ENCODE measurements at places on chromosomes 12 and 14.
A peak's percentile ranks its signal among the peaks of the same experiment; 100 is the strongest.

- no peak for DNase-seq
Observed at GRCh38 chr14:59363531-59364226, 101.5 kb downstream of the GPR135 start.

- peak; percentile 24 for DNase-seq
Observed at GRCh38 chr12:120466560-120467315, 2.8 kb downstream of the SRSF9 start.

DNA sequence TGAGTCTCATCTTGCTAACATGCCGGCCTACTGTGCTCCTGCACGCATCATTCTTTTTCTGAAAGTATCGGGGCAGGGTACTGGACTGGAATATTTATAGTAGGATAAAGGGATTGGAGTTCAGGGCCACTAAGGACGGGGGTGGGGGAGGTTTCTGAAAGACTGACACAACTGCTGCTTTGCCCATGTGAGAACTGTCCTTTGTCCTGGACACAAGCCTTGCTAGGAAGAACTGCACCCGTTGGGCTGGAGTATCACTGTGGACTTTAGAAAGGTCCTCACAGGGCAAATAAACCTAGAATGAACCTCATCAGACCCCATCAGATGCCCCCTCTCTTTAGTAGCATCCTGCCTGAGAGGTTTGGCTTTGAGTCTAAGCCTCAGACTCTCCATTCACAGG lies 87.6 kb downstream of the PRMT8 start:
- DNase-seq, result no peak

DNA sequence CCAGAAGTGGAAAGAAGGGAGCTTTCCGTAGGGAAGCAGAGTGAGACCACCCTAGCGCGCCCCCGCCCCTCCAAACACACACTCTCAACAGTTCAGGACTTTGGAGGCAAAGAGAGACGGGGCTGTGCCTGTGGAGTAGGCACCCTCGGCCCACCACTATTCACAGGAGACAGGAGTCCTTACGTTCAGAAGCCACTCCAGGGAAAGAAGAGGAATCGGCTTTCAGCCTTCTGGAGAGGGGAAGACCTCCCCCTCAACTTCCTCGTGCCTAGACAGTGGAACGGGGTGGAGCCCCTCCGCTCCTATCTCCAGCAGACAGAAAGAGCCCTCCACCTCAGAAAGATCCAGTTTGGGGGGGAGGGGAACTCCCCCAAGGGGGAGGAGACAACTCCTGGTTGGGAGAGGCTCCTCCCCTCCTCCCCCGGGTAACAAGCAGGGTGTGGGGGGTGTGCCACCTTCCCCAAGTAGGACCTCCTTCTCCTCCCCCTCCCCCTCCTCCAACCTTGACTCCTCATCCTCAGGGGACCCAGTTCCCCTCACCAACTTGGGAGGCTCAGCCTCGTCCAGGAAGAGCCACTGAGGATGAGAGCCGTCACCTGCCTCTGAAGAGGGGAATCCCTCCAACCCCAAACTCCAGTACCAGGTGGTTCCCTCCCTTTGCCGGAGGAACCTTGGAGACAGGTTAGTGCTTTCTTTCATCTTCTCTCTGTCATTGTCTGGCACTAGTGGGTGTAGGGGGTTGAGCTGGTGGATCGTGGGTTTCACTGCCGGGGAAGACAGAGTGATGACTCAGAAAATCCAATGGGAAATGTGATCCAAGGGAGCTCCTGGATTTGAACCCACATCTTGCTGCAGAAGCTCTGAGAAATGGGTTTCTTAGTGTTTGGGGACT lies 883 bp downstream of the FOXJ2 start:
- peak; percentile 50 for DNase-seq

- no peak for DNase-seq
Observed at GRCh38 chr12:22215467-22216253, 118.8 kb downstream of the ST8SIA1 start.

DNA sequence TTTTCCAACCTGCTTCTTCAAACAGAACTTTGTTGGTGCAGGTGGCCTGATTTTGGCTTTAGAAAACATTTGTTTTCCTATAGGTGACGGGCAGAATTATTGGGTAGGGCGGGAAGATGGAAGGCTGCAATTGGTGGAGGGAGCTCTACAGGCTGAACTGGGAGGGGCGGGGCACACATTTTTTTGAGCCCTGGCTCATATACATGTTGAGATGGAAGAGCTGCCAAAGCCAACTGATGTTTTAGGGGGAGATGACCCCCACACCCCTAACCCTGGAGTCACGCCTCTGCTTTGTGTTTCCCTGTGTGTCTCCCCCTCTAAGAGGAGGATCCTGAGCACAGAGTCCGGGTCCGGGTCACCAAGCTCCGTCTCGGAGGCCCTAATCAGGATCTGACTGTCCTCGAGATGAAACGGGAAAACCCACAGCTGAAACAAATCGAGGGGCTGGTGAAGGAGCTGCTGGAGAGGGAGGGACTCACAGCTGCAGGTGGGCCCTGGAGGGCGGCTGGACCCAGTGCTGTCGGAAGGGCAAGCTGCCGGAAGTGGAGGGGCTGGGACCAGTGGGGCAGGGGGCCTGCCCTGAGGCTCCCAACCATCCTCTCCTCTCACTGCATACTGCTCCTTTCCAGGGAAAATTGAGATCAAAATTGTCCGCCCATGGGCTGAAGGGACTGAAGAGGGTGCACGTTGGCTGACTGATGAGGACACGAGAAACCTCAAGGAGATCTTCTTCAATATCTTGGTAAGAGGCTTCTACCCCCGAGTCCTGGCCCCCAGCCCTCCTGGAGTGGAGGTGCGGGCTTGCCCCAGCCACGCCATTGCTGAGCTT lies 18.6 kb downstream of the AGAP2 start:
- DNase-seq, result no peak

DNA sequence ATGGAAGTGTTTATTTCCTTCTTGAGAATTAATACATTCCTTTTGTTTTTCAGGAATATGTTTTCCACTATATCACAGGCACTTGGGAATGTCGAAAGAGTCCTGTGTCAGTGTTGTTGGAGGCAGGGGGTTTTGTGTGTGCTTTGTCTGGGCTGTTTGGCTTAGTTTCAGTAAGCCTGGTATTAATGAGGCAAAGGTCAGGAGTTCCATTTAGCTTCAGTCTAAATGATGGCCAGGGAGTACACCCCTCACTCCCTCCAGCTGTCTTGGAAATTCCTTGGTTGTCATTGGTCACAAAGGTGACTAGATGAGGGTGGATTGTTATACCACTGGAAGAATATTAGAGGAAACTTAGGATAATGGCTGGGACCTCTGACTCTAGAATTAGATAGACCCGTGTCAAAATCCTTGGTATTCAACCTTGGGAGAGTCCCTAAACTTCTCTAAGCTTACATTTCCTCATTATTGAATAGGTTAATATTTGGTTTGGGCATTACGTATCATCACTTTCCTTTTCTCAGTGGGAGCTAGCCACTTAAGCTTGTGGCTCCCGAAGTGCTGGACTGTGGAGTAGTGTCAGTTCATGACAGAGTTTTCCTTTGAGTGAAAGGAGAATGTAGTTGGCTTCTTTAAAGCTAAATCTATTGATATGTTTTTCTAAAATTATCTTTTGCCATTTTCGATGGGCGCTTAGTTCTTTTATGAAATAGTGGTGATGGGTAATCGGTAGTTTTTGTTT lies 5.2 kb downstream of the FRS2 start:
- DNase-seq, result no peak

GRCh38 chr14:39406560-39406959 lies 25.7 kb downstream of the FBXO33 start:
- DNase-seq, result no peak

DNA sequence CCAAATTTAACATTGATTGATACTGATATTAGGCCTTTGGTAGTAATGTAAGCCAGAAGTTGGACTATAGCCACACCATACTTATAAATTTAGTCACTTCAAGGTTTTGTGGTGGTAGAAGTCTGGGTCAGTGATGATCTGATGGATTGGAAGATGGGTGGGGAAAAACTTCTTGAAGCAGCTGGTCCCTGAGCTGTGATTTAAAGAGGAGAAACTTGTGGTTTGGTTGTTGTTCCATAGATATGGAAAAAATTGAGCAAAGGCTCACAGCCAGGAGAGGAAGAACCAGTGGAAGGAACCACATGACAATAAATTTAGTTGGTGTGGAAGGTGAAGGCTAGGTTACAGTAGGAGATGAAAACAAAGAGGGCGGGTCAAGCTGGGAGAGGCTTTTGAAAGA lies 26.1 kb downstream of the PTHLH start:
- no peak for DNase-seq

DNA sequence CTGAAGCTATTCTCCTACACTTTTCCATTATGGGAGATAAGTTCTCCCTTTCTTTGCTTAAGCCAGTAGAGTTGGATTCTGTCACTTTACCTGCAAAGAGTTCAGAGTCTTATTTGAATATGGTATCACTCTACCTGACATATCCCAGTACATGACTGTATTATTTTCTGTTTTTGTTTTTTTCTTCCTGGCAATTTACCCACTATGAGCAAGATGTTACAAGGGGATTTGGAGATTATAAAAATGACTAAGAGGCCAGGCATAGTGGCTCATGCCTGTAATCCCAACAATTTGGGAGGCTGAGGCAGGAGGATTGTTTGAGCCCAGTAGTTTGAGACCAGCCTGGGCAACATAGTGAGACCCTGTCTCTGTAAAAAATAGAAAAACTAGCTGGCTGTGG lies 46.4 kb upstream of the CHST11 start:
- no peak for DNase-seq

DNA sequence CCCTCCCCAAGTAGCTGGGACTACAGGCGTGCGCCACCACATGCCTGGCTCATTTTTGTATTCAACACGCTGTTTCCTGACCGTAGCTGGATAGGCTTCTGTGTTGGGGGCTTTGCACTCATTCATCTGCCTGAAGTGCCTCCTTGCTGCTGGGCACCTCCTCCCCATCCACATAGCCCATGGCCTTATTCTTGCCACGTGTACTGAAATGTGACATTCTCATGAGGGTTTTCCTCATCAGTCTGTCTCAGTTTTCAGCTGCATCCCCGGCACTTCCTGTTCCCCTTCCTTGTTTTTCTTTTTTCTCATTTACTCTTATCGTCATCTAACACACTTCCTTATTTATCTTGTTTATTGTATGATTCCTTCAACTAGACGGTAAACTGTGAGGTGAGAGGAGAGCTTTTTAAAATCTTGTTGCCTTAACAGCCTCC lies 36.6 kb downstream of the RCOR1 start:
- no peak for DNase-seq

- DNase-seq, result no peak
Observed at GRCh38 chr14:83826838-83827237, 1703.1 kb upstream of the FLRT2 start.

- no peak for DNase-seq
Observed at GRCh38 chr14:85334316-85334715, 195.6 kb upstream of the FLRT2 start.

GRCh38 chr12:54967461-54967860 lies 17.1 kb downstream of the TESPA1 start:
- no peak for DNase-seq

DNA sequence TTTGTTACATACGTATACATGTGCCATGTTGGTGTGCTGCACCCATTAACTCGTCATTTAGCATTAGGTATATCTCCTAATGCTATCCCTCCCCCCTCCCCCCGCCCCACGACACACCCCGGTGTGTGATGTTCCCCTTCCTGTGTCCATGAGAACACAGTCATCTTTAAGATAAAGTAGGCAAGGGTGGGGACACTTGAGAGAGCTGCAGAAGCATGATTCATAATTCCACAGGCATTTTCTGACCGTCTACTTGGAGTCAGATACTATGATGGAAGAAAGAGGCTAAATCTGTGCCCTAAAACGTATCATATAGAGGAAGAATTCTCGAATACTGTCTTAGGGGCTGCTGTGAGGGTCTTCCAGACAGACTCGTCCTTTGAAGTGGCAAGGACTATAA lies 145.9 kb upstream of the VASH1 start:
- DNase-seq, result no peak
